ENCODE measurements at places on chromosomes 11 and 22.

DNA sequence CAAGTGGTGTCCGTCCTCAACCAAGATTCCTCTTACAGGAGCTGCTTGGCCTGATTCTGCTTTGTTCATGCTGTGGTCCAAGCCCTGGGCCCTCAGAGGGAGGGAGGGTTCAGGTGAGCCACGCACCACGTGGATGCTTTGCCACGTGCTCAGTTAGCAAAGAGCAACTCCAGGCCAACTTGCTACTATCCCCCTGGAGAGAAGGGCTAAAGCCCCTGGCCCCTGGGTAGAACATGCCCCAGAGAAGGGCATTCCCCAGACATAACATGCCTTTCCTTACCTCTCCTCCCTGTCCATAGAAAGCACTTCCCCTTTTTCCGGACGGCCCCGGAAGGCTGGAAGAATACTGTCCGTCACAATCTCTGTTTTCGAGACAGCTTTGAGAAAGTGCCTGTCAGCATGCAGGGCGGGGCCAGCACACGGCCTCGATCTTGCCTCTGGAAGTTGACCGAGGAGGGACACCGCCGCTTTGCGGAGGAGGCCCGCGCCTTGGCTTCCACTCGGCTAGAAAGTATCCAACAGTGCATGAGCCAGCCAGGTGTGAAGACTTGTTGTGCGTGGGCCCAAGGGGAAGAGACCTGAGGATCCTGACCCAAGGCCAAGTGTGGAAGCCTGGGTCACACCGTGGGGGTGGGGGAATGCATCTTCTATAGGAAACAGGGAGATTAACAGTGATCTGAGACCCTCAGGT, 8.8 kb downstream of the FOXR1 start:
- no peak for DNase-seq

GRCh38 chr22:39278040-39278439, 33.3 kb upstream of the PDGFB start:
- DNase-seq, result no peak

DNA sequence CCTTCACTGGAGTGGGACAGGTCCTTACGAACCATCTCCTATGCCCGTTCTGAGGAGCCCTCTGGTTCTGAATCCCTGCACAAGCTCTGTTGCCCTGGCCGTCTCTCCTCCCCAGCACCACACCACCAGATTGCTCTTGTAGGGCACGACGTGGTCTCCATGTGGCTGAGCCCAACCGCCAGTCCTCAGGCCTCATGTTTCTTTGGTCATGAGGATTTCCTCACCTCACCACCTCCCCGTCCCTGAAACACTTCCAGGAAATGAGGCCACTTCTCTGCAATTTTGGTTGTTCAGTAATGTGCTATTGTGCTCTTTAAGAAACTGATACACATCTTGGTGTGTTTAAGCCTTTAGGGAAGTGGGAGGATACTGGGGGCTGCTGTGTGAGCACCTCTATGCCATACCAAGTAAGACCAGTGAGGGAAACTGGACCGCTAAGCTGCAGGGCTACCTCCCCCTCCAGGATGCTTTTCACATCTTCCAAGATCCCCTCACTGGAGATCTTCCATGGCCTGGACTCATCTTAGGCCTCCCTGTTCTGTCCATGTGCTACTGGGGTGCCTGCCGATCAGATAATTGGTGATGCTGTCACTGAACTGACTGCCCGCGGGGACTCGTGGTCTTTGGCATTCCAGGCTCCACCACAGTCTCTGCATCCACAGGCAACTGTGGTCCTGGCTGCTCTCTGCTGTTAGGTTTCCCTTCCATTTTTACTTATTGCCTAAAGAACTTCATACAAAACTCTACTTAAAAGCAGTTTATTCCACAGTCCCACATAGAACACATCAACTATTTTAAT, 21.9 kb downstream of the DRICH1 start:
- no peak for DNase-seq

DNA sequence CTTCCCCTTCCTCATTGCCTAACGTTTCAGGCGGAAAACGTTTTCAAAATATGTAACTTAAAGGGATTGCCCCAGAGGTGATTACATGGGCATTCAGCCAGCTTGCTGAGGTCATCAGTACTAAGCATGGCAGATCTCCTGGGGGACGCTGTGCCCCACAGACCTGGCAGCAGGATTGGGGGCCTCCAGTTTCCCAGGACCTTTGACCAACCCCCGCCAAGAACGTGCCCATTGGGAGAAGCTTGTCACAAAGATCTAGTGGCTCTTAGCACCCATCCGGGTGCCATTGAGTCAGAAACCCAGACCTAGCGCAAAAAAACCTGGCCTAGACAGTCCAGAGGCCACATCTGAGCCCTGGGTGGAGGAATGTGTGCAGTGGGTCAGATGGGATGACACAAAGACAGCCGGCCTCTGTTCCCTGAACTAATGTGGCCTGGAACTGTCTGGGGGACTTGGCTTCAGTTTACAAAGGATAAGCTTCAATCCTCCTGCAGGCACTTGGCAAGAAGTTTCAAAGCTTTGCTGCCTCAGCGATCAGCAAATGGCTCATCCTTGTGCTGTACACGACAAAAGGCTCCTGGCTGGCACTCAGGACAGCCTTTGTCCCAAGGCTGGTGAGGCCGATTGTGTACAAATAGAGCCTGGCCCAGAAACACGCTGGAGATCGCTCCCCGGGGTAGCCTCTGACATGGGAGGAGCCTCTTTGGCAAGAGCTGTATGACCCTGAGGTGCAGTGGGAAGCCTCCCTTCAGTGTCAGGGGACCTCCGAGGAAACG, 9.5 kb downstream of the C1QTNF6 start:
- no peak for DNase-seq

- DNase-seq, result no peak
These were observed 12.8 kb downstream of the PACSIN2 start for GRCh38 chr22:43002202-43002586.

DNA sequence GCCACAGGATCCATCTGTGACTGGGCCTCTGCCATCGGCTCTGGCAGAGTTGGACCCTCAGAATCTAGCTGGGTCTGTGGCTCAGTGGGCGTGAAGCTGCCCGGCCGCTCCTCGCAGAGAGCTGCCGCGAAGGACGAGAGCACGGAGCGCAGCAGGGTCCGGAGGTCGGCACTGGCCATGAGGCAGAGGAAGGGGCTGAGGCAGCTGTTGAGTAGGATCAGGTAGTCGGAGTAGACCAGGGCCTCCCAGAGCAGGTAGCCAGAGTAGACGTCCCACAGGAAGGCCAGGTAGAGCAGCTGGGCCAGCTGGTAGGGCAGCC, 912 bp downstream of the GPR152 start:
- DNase-seq, result no peak

DNA sequence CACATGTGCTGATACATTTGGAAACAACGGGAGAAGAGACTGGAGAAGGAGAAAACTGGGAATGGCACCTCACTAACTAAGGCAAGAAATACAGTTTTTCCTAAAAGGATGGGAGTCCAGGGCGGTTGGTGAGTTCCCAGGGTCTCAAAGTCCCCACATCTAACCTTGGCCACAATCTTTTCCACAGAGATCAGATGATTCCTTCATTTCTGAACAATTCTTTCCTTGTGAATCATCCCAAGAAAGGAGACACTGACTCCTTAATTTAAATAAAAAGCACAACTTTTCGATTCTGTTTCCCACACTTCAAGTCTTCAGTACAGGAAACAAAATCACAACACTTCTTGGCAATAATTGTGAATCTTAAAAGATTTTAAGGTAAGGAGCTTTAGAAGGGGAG, 384.7 kb downstream of the DCDC1 start:
- no peak for DNase-seq

GRCh38 chr11:83852012-83852411, 565.8 kb upstream of the CCDC90B start:
- no peak for DNase-seq

GRCh38 chr22:47600791-47601625, 838.6 kb downstream of the TBC1D22A start:
- DNase-seq, result no peak

- no peak for DNase-seq
These were observed 1089.3 kb downstream of the BRD1 start for GRCh38 chr22:48738204-48738980.

GRCh38 chr11:77361184-77361583, 59.7 kb upstream of the GDPD4 start:
- DNase-seq, result no peak

GRCh38 chr11:29641201-29641600, 375.6 kb downstream of the KCNA4 start:
- no peak for DNase-seq

GRCh38 chr11:10688401-10688800, 5.2 kb downstream of the IRAG1 start:
- DNase-seq, result no peak

DNA sequence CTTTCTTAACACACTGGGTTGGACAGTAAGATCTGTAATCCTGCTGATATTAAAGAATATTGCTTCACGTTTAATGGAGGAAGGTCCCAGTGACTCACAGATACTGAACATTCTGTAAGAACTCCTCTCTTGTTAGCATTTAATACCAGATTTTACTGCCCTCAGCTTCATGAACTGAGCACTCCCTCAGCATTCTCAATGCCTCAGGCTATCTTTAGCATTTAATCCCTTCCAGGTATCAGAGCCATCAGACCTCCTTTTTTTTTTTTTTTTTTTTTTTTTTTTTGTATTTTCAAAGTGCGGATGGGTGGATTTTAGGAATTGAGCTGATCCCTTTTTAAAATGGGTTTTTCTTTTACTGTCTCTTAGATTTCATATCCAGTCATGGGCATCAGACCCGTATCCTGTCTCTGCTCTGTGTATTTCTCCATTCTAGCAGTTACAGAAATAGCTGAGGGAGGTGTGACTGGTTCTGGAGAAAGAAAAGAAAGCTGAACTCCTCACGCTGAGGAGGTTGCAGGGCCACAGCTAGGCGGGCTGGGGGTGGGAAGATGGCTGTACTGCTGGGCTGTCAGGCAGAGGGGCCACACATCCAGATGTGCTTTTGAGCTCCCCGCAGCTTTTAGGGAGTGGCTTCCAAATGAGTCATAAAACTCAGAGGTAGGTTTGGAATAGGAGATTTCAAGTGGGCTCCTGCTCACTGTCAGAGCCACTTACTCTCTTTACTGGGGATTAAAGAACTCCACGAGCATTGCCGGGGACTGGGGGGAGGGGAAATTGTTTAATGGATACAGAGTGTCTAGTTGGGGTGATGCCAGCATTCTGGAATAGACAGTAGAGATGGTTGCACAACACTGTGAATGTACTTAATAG, 97.0 kb downstream of the SYT9 start:
- DNase-seq, result no peak

DNA sequence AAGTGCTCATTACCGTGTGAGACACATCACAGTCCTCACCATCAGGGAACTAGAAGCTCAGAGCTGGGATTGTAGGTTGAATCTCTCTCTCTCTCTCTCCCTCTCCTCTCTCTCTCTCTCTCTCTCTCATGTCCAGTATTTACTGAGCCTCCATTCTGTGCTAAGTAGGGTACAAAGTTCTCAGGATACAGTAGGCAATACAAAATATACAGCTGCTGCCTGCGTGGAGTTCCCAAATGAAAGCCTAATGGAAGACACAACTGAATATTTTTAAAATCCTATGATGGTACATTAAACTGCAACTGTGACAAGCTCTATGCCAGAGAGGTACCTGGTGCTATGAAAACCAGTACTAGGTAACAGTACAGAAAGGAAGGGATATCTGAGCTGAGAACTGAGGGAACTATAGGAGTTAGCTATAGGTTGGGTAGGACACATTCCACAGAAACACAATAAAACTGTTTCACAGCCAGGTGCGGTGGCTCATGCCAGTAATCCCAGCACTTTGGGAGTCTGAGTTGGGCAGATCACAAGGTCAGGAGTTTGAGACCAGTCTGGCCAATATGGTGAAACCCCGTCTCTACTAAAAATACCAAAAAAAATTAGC, 9.6 kb upstream of the PRG2 start:
- DNase-seq, result no peak

GRCh38 chr22:17774926-17775685, 837 bp upstream of the BID start:
- no peak for DNase-seq

GRCh38 chr11:47378836-47379170, 456 bp upstream of the SPI1 start:
- DNase-seq, result no peak

DNA sequence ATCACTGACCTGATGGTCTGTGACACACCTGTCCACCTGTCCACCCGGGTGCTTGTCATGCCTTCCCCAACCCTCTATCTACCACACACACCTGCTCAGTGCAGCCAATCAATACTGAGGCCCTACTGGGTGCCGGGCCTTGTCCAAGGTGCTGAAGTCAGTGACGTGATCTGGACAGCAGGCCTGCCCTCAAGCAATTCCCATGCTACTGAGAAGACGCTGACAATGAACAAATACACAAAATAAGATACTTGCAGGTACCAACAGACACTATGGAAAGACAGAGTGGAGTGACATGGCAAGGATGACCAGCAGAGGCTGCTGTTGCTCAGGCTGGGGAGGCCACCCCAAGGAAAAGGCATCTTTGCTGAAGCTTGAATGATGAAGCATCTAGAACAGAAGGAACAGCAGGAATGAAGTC, 21.2 kb downstream of the PLAAT3 start:
- no peak for DNase-seq

GRCh38 chr22:30828187-30829155, 133.8 kb downstream of the OSBP2 start:
- no peak for DNase-seq

- no peak for DNase-seq
These were observed 20.6 kb downstream of the MRGPRG start for GRCh38 chr11:3197878-3198528.

DNA sequence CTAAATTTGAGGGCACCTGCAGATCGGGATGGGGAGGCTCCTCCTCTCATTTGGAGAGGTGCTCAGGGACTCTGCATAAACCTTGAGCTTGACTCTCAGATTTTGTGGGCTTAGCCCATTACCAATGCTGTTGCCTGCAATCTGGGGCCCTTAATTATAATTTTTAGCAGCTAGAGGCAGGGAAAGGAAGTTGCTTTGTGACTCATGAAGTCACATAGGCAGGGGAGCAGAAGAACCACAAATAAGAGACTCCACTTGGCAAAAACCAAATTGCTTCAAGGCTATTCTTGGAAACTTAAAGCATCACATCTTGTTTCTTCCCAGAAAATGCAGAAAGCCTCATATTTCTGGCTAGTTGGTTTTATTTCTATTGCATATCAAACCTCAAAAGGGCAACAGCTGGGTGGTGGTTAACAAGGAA, 46.9 kb downstream of the MICAL2 start:
- no peak for DNase-seq

GRCh38 chr22:27769012-27769411, 32.5 kb downstream of the MN1 start:
- DNase-seq, result no peak

DNA sequence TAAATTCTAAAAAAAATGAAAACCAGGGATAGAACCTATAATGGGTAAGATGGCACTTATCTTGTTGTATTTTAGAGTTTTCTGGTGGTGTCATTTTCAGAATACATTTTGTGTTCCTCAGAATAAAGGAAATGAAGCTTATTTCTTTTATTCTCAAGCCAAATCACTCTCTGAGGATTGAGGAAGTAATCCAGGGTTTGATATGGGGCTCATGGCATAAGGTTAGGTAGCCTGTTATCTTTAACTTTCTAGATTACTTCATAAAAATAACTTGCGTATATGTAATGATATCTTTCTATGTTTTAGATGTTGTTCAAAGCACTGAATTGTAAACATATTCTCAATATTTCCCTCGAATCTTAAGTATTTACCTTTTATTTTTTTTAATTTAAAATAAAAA, 33.5 kb downstream of the PDE3B start:
- no peak for DNase-seq

GRCh38 chr22:37920126-37920525, 14.0 kb downstream of the MICALL1 start:
- DNase-seq, result no peak

- no peak for DNase-seq
These were observed 1413.0 kb downstream of the BRD1 start for GRCh38 chr22:48414651-48415050.

- DNase-seq, result no peak
These were observed 1.1 kb downstream of the MS4A18 start for GRCh38 chr11:60725592-60725991.

- no peak for DNase-seq
These were observed 20.1 kb upstream of the SIK2 start for GRCh38 chr11:111582163-111582562.
